A549 treated with DMSO at 1 μM for 4 hours (cell line): ENCODE measurements at places on chromosomes 13 and 19. TPM values are rescaled to one million over a fixed set of nuclear protein-coding genes. Genes with fewer than 3 reads are reported as not detected.

Gene PRR20E
- total RNA-seq = not detected in 5 replicates

Gene MBD3L3
- not detected in 5 replicates for total RNA-seq

Gene ZNF571
- 0.72 to 1.1 TPM (median 0.99 TPM) in 5 replicates for total RNA-seq

Gene ZNF763
- not detected in 5 replicates for total RNA-seq

Gene ARL11
- not detected in 5 replicates for total RNA-seq

Gene LCP1
- 0.14 to 0.26 TPM (median 0.21 TPM) in 5 replicates for total RNA-seq
